ENCODE measurements at places on chromosomes 7 and 10.

DNA sequence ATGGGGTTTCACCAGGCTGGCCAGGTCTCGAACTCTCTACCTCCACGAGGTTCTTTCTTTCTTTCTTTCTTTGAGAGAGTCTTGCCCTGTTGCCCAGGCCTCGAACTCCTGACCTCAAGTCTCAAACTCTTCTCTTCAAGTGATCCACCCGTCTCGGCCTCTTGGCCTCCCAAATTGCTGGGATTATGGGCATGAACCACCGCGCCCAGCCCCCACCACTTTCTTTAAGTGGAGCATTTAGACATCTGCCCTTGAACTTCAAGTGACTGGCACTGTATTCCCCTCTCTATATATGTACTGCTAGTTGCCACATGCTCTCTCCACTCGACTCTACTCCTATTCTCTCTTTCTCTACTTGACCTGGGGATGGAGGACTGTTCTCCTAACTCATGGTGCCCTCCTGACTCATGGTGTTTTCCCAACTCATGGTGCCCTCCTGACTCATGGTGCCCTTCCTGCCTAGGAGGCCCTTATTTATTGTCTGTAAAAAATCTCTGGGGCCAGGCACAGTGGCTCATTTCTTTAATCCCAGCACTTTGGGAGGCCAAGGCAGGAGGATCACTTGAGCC is 19.3 kb upstream of the ACHE start:
- DNase-seq: no peak

DNA sequence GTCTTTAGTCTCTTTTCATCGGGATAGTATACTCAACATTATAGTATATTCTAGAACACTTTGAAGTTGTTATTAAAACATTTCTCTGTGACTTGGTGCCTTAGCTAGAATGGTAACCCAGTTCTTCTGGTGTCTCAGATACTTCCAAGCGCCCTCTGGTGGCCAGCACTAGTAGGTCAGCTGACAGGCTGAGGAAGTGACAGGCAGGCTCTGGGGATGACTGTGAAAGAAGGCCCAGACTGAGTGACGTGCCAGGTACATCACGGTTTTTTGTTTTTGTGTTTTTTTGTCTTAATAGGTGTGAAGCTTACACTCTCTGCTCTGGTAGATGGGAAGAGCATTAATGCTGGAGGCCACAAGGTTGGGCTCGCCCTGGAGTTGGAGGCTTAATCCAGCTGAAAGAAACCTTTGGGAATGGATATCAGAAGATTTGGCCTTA is 5.1 kb downstream of the COMTD1 start:
- peak; percentile 2 for DNase-seq

- no peak for DNase-seq
Observed at GRCh38 chr10:128498746-128499145, 372.5 kb upstream of the MKI67 start.

- no peak for DNase-seq
Observed at GRCh38 chr10:74227697-74228424, 76.8 kb downstream of the ADK start.

DNA sequence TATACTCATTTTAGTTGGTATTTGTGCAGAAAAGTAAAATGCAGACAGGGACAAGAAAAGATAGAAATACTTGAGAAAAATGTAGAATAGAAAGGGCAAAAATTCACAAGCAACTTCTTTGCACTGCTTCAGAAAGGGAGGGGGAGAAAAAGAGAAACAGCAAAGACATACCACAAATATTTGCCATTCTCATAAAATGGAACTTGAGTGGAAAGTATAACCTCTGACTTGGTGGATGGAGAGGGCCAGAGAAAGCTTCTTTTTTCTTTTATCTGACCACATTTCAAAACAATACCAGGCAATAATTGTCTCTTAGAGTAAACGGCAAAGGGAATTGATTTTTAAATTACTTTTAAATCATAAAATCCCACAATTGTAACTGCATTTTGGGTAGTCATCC is 35.8 kb upstream of the TRUB1 start:
- DNase-seq: no peak

- peak; percentile 78 for DNase-seq
Observed at GRCh38 chr7:123824754-123825067, 20.3 kb upstream of the HYAL4 start.

DNA sequence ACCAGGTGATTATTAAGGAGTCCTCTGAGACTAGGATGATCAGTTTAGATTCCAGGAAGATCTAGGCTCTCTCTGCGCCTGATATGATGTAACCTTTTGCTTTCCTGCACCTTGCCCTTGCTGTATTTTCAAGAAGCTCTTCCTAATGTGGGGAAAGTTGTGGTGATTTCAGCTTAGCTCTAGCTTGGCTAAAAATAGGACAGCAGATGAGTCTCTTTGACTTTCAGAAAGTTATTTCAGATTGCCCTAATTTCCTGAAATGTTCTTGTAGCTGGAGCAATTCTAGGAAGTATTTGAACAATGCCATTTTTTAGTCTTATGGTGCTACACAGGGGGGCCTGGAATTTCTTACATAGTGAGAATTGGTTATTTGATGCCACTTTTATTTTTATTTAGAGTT is 3.8 kb downstream of the LCOR start:
- no peak for DNase-seq

GRCh38 chr10:15310776-15311568 is 60.1 kb downstream of the FAM171A1 start:
- DNase-seq: no peak

DNA sequence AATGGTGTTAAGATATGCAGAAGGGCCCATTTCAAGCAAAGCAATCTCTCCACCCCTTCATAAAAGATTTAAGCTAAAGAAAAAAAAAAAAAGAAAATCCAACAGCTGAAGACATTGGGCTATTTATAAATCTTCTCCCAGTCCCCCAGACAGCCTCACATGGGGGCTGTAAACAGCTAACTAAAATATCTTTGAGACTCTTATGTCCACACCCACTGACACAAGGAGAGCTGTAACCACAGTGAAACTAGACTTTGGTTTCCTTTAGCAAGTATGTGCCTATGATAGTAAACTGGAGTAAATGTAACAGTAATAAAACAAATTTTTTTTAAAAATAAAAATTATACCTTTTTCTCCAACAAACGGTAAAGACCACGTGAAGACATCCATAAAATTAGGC is 28.6 kb downstream of the PPP3CB start:
- DNase-seq: no peak

DNA sequence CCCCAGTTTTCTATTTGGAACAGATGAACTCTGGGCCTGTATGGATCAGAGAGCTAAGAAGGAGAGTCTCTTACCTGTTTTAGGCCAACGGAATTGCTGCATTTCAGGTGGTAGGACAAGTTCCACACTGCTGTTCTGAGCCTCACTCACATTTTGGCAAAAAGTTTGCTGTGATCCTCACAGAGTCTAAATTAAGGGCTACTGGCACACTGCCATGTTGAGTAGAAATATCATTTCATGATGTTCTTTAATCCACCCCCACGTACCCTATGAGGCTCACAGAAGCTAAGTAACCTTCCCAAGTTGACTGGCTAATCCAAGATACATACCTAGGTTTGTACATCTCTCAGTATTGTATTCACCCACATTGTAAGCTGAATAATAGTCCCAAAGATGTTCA is 447.2 kb downstream of the INHBA start:
- DNase-seq: no peak

DNA sequence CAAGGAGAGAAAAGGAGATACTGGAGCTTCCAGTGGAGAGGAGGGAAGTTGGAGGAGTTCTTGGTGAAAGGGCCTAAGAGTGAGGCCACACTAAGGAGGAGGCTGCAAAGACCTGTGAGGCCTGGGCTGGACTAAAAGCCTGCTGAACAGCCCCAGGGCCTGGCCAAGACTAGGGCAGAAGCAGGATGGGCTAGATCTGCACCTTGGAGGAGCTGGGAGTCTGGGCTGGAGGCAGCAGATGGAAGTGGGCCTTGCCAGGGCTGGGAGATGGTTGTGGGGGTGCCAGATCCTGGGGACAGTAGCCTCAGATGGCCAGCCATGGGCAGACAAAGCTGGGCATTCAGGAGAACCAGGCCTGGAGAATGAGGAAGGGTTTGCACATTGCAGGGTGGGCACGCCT is 6.5 kb upstream of the PURB start:
- no peak for DNase-seq

- no peak for DNase-seq
Observed at GRCh38 chr7:155281398-155281969, 16.2 kb upstream of the INSIG1 start.

DNA sequence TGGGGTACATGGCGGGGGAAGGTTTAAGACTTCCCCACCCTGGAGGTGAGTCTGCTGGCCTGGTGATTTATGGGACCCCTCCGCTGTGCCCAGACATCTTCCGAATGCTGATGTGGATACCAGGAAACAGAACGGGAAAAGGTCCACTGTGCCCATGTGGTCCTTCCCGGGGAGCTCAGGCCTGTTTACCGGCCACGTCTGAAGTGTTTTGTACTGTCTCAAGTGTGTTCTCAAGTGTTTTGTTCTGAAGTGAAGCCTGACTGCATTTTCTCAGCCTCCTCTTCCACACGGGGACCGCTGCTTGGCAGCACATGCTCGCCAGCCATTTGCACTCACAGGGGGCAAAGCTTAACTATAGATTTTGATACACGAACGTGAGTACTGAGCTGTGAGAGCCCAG is 127.2 kb downstream of the TEX36 start:
- no peak for DNase-seq

- peak; percentile 30 for DNase-seq
Observed at GRCh38 chr7:80428161-80429054, 83.5 kb downstream of the GNAT3 start.

DNA sequence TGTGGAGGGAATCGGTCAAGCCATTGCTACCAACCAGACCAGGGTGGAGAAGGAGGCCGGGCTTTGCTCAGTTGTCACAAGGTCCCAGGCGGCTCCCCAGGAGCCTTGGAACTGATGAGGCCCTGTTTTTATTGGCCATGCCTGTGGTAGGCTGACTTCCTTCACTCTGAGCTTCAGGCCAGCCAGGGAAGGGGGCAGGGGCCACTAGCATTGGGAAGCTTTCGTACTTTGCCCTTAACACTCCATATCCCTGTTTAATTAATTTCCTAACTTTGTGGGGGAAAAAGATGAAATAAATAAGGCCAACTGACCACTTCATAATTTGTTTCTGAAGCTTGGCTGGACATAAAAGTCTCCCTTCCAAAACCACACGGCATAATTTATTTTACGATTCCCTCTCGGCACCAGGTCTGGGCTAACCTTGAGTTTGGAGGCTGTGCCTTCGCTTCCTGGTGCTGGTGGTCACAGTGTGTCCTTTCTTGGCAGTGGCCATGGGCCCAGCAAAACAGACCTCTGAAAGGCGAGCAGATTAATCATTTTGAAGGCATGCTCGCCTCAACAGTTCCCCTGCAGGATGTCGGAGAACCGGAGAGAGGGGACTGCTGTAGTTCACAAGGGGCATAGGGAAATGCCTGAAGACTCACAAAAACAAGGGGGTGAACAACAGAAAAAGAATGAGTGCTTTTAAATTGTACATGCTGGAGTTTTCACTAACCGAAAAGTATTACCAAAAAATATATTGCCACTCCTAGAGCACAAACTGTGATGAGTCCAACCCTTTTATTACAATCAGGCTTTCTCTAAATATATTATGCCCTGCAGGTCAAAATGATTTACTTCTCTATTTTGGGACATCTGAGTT is 966.0 kb downstream of the LRMDA start:
- no peak for DNase-seq

- DNase-seq: no peak
Observed at GRCh38 chr7:42833411-42833810, 78.5 kb downstream of the C7orf25 start.

DNA sequence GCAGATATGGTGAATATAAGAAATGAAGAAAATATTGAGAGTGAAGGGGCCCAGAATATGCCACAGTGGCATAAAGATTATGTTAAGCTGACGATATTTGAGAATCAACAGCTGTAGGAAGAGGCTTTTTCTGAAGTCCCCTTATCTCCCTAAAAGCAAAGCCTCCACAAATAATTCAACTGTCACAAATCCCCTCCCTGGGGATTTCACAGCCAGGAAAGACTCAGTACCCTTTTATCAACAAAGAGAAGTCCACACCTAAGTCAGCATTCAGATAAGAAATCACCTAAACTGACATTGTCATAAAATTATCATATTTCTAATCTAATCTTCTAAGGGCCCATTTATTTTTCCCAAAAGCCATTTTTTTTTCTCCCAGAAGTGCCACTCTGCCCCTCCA is 284.9 kb upstream of the VWC2 start:
- DNase-seq: no peak

DNA sequence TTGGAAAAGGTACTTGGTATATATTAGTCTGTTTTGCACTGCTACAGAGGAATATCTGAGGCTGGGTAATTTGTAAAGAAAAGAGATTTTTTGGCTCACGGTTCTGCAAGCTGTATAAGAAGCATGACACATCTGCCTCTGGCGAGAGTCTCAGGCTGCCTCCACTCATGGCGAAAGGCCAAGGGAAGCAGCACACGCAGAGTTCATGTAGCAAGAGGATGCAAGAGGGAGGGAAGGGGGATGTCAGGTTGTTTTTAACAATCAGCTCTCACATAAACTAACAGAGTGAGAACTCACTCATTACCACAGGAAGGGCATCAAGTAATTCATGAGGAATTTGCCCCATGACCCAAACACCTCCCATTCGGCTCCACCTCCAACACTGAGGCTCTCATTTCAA is 484.8 kb upstream of the DPP6 start:
- no peak for DNase-seq

DNA sequence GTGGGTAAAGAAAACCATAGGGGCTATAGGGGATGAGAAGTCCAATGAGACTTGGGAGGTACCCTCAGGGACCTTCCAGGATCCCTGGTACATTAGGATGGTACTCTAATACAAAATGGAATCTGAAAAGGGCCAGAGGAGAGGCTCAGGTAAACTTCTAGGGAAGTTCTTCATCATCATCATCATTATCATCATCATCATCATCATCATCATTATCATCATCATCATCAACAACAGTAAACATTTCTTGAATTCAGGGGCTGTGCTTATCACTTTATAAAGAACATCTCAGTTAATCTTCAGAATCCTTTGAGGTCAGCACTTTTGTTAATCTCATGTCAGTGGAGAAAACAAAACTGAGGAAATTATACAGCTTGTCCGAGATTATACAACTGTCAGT is 50.1 kb downstream of the PLPP4 start:
- DNase-seq: no peak

All from SHP77 treated with DMSO at 0.1 percent for 48 hours (cell line).